ENCODE measurements at places on chromosomes 1 and 21.

DNA sequence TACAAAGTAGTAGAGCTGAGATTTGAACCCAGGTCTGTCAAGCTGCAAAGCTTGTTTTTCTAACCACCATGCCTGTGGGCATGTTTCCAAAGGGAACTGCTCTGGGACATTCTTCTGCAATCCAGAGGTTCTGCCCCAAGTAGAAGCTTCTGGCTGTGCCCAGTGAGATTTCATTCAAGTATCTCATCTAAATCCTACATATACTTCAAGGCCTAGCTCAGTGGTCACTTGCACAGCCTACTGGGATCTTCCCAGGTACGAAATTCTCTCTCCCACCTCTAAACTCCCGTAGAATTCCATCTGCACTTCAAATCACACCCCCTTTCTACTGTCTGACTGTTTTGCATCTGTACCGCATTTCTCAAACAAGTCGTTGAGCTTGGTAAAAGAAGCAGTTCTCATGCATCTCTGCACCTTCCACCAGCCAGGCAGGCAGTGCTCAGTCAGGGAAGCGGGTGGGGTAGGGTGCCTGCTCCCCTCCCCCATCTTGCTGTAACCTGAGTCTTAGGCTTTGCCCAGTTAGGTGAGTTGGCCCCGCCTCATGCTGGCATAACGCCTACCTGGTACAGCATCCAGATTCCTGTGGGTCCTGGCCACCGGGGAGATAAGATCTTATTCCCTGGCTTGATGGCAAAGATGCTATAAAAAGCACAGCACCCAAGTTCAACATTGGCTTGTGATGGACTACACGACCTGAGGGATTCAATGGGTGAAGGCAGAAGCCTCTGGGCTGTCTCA is 13.5 kb downstream of the SLC9A1 start:
- no peak for DNase-seq

- no peak for DNase-seq
Measured at GRCh38 chr1:65469126-65469888, 48.8 kb downstream of the LEPR start.

DNA sequence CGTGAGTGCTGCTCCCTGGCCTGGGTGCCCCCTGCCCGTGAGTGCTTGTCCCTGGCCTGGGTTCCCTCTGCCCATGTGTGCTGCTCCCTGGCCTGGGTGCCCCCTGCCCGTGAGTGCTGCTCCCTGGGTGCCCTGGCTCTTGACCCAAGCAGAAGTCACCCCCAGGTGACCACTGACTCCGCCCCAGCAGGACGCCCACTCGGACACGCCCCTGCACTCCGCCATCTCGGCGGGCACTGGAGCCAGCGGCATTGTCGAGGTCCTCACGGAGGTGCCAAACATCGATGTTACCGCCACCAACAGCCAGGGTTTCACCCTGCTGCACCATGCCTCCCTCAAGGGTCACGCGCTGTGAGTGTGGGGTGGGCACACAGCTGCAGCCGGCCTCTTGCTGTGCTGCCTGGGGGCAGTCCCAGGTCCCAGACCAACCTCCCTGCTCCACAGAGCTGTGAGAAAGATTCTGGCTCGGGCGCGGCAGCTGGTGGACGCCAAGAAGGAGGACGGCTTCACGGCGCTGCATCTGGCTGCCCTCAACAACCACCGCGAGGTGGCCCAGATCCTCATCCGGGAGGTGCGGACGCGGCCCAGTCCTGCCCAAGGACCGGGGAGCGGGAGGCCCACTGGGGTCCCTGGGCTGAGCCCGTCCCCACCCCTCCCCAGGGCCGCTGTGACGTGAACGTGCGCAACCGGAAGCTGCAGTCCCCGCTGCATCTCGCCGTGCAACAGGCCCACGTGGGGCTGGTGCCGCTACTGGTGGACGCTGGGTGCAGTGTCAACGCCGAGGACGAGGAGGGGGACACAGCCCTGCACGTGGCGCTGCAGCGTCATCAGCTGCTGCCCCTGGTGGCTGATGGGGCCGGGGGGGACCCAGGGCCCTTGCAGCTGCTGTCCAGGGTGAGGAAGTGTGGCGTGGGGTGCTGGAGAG is 3.9 kb upstream of the MMP23B start:
- no peak for DNase-seq

GRCh38 chr1:116875391-116875790 is 34.3 kb upstream of the PTGFRN start:
- DNase-seq: no peak

DNA sequence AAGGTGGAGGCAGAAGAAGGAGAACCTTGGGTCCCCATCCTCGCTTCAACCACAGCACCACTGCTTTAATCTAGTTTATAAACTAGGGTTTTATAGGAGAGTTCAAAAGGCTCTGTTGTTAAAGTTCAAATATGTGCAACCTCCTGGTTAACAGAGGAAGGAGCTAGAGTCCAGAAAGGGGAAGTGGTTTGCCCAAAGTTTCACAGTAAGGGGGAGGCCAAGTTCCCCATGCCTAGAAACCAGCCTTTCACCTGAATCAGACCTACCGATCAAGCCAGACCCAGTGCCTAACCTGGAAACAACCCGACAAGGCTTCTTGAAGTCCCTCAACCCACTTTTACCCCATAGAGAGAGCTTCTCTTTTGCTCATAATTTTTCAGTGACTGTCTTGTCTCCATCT is 106.5 kb downstream of the PLPP3 start:
- DNase-seq: no peak

DNA sequence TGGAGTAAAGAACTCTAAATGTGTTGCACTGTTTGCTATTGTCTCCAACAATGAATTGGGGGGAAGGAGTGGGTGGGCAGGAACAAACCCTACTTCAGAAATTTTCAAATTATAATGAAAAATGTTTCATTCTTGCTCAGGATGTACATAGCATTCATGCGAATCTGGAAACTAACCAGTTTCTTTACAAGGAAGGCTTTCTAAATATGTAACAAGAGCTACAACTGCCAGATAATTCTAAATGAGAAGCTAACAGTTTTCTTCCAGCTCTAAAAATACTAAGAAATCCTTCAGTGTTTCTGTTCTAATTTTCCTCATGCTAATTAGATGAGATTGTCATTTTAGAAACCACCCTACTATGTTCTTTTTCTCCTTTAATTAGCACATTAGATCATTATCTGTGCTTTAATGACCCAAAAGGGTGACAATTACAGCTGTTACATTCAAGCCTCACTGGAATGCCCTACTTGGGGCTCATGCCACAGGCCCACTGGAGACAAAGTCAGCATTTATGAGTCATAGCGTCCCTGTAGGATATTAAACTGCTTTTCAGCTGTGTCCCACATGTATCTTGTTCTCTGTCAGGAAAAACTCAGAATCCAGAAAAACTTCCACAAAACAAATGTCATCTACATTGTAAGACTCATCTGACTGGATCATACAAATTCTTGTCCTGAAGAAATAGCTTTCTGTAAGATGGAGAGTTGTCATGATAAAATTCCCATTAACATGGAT is 804.6 kb upstream of the CXADR start:
- DNase-seq: no peak

GRCh38 chr1:46611691-46612221 is 4.9 kb downstream of the MOB3C start:
- no peak for DNase-seq

DNA sequence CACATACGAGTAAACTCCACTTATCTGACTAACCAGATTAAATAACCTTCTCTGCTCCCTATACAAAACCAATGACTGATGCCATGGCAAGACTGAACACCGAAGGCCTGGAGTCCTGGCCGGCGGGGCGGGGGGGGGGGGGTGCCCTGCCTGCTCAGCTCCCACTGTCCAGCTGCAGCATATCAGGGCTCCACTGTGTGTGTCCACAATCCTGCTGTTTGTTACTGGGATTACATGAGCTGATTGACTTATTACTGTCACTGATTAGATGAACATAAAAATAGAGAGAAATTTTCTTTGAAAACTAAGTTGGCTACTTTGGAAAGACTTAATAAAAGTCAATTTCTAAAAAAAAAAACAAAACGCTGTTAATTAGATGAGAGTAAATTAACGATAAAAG is 24.9 kb downstream of the TMEM63A start:
- DNase-seq: no peak

GRCh38 chr1:201773764-201774163 is 55.2 kb upstream of the IPO9 start:
- DNase-seq: no peak

GRCh38 chr1:36864823-36865601 is 169.3 kb downstream of the GRIK3 start:
- no peak for DNase-seq

- DNase-seq: no peak
Measured at GRCh38 chr1:94323311-94324177, 86.2 kb upstream of the ARHGAP29 start.

DNA sequence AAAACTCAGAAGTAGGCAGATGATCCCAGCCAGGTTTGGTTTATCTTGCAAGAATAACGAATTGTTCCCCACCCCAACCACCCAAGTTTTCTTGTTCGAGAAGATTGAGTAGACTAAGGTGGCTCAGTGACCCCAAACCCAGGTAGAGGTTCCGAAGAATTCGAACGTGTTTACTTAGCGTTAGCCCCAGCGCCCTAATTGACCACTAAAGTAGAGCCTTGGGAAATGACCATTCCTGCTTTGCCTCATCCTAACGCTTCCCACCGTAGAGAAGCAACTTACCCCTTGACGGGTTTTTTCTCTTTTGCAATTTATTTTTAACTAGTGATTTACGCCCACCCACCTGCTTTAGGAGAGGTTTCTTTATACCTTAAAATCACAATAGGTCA is 870 bp downstream of the FBXO28 start:
- DNase-seq: no peak

DNA sequence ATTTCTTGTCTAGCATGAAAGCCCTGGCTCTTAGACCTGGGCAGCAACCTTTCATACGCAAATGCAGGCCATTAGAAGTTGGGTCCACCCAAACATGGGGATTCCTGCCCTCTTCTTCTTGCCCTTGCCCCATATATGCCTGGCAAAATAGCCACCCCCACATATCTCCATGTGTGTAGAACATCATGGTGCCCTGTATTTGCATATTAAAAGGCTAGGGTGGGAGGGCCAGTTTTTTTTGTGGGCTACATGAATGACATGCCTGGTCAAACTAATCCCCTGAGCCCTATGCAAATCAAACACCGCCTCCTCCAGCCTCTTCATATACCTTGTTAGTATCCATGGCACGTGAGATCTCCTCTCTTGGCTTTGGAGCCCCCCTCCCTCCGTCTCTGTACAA is 24.7 kb downstream of the MFSD2A start:
- no peak for DNase-seq

GRCh38 chr1:156111355-156111962 is 3.1 kb upstream of the LMNA start:
- DNase-seq: no peak

- no peak for DNase-seq
Measured at GRCh38 chr1:80457409-80457808, 1343.3 kb upstream of the ADGRL2 start.
